ENCODE measurements at places on chromosomes 13 and 19.

DNA sequence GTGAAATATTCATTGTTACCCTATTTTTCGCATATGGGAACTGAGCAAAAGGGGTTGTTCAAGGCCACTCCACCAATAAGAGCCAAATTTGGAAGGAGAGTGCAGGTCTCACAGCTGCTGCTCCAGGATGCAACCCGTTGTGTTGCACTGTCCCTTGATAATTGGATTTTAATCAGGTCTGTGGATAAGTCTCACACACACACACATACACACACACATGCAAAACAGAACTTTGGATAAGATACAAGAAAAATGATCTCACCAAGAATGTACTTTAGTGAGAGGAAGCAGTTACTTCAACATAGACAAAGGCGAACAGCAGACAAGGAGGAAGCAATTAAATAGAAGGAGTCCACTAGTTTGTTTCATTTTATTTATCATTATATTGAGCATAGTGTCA is 127.3 kb upstream of the EDNRB start:
- no peak for DNase-seq

- no peak for DNase-seq
These were observed 96.8 kb downstream of the RGCC start for GRCh38 chr13:41554180-41554579.

- no peak for DNase-seq
These were observed 58.2 kb downstream of the UBL3 start for GRCh38 chr13:29791997-29792780.

- no peak for DNase-seq
These were observed 491.2 kb downstream of the GPC5 start for GRCh38 chr13:91889641-91890040.

DNA sequence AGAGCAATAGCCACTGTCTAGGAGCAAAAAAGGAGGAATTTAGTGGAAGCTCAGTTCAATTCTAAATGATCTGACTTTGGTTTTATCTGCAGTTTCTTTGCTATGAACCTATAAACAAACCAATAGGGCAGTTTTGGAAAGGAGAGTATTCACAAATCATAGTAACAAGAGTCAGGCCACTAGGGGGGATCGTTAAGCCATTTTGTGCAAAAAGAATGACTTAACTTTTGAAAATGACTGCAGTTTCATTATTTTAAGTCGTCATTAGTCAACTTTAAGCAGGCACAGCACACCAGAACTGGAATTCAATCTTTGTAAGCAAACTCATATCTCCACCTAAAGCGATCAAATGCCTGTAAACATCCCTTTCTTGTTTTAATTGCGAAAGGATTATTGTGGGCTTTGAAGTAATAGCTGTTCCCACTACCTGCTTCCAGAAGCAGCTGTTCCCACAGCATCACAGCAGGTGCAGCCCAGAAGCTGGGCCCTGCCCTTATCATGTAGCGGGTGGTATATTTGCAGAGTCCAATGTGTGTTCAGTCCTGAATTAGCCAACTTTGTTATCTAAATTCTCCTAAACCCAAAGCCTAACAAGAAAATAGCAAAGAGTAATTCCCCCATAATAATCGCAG is 51.5 kb downstream of the SOX21 start:
- DNase-seq: no peak

DNA sequence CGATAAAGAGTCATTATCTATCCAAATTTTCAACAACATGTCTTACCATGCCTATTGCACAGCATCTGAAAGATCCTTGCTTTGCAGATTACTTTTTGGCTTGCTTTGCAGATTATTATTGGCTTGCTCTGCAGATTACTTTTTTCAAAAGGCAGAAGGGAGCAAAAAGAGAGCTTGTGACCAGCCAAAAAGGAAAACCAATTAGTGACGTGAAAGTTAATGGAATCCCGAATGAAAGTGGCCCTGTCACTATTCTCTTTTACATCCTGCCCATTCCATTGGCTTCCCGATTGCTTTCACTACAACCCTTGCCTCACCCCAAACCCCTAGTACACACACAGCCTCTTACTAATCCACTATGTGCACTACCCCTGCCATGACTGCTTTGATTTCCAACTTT is 81.3 kb downstream of the LHFPL6 start:
- no peak for DNase-seq

DNA sequence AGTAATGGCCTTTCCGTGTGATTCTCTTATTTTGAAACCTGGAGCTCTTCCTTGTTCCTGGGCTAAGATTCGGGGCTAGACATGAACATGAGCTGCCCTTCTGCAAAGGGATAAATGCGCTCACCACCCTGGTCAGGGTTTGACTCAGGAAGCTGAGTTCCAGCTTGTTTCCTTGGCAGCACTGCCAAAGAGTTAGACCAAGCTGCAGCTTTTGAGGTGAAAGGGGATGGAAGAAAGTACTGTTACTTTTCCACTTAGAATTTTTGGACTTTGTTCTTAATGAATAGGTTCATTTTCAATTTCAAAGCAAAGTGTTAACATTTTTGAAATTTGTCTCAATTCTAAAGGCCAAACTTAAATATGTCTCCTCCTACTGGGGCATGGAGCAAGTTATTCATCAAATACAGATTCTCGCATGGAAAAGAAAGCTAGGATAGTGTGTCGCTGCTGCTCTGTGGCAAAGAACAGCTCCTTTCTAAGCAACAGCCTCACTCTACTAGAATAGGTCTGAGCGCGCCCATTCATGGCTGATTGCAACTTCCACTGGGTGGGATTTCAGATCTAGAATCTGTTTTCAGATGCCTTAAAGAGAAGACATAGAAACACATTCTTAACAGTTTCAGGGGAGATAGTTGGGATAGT is 2.2 kb downstream of the RGCC start:
- DNase-seq: no peak

DNA sequence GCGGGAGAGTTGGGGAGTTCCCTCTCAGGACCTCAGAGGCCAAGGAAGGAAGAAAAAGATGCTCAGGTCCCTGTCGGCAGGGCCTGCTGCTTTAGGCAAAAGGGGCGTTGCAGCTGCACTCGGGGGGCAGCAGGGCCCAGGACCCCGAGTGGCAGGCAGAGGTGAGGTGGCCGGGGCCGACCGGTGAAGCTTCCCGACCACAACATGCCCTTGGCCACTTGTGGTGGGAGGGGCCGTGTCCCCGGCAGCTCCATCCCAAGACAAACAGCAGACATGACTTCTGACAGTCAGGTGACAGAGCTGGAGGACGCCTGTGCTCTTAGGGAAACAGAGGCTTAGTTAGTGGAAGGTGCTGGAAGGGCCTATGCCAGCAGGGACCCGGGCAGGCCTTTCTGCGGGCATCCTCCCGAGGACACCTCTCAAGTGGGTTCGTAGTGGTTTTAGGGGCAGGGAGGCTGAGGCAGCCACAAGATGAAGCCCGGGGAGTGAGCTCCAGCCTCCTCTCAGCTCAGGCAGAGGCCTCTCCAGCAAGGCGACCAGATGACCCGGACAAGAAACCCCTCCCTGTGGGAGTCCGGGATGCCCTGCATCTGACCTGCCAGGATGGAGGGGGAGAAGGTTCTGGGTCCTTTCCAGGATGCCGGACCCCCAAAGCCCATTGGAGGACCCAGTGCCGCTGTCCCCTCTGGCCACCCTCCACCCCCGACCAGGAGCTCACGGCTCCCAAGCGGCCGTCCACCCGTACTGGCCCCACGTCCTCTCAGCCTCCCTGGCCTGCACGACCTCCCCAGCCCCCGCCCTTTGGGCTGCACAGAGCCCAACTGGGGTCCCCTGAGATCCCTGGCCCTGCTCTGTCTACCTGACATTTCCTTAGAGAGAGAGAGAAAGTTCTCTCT is 24.2 kb downstream of the BTBD2 start:
- DNase-seq: no peak

- DNase-seq: no peak
These were observed 2.5 kb upstream of the FXYD3 start for GRCh38 chr19:35112995-35113688.

GRCh38 chr19:1850809-1851653 is 2.7 kb upstream of the REXO1 start:
- DNase-seq: no peak

DNA sequence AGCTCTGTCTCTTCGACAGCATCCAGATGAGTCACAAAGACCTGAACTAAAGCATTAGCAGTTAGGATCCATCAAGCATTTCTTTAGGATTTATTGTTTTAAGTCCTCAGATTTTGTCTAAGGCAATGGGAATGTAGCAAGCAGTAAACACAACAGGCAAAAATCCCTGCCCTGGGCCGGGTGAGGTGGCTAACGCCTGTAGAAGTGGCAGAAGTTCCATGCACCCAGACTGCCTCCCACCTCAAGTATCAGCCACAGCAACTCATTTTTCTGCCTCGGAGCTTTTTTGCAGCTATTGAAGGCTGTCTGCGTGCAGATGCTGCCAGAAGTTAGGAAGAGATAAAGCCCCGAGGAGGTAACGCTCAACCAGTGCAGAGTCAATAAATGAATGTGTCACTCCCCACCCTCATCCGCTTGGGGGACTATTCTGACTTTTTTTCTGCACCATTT is 47.1 kb upstream of the MRI1 start:
- DNase-seq: no peak

Data from right lung (tissue), 10 donors.